ENCODE measurements at places on chromosomes 2 and 18.

DNA sequence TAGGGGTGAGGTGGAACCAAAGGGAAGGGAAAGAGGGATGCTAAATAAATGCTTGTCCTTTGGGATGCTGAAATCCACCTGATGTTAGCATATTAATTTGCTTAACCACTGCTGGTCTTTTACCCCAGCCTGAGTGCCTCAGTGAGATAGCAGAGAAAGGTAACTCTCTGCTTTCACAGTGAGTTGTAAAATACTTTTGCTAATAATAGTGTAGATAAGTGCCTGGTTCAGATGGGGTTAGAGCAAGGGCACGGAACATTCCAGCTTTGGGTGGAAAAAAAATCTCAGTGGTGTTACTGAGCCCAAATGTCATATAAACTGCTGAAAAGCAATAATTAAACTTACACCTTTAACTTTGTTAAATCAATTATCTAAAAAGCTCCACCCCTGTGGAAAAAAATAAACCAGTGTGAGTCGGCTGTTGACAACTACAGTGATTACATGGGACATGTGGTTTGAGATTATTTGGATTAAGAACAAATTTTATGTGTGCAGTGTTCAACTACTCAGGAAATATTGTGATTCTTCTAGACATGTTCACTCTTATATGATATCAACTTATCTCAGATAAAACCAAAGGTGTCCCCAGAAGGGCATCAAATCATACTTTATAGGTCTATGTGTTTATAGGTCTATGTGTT is 21.1 kb upstream of the RND3 start:
- DNase-seq: no peak

DNA sequence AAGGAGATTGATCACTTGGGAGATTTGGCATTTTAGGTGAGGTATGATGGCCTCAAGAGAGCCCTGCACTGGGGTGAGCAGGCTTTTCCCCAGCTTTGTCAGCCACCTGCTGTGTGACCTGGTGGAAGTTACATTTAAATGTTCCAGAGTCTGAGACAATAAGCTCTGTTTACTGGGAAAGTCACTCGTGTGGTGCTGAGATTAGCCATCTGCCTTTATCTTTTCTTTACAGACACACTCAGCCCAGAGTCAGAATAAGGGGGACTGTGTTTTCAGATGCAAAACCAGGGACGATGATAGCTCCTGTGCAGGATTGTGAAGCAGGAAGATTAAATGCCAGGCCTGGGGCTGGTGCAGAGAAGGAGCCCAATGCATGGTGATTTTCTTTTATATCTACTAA is 47.9 kb downstream of the SH3RF3 start:
- no peak for DNase-seq

GRCh38 chr2:39689876-39690275 is 24.2 kb downstream of the TMEM178A start:
- no peak for DNase-seq

DNA sequence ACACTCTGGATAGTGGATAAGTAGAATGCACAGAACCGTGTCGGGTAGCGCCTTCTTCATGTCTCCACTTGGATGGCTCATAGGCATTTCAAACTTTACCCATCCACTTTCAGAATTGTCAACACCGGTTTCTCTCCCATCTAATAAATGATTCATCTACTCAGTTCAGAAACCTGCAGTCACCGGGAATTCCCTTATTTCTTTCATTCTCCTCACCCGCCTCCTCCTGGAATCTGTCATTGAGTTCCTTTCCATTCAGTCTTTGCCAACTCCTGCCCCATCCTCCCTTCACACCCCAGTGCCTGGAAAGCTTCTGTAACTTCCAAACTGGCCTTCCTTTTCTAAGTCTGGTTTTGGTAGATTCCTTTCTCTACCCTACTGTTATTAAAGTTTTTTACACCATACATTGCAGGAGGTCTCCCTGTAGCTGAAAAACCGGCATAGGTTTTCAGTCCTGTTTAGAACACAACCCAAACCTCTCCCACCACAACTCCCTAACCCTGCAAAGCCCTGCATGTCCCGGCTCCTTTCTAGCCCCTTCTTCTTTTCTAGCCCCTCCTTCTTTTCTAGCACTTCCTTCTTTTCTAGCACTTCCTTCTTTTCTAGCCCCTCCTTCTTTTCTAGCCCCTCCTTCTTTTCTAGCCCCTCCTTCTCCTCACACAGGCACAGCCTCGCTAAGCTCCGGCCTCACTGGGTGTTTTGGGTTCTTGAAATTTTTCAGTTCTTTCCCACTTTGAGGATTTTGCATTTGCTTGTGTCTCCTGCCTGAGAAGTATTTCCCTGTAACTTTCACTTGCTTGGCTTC is 133.9 kb upstream of the KLHL14 start:
- DNase-seq: peak; percentile 25

- peak; percentile 25 for DNase-seq
Measured at GRCh38 chr18:54254265-54254758, 15.0 kb upstream of the POLI start.

GRCh38 chr18:43625582-43625981 is 348.3 kb upstream of the SYT4 start:
- no peak for DNase-seq

- DNase-seq: no peak
Measured at GRCh38 chr18:69936191-69936558, 11.5 kb downstream of the CD226 start.

- DNase-seq: peak; percentile 64
Measured at GRCh38 chr2:9752441-9753275, 90.6 kb upstream of the TAF1B start.

GRCh38 chr2:71897137-71897480 is 250.6 kb downstream of the CYP26B1 start:
- DNase-seq: no peak

- DNase-seq: no peak
Measured at GRCh38 chr2:66968946-66969345, 428.2 kb upstream of the ETAA1 start.

- DNase-seq: no peak
Measured at GRCh38 chr2:160940699-160941098, 219.5 kb upstream of the TANK start.

- DNase-seq: peak; percentile 5
Measured at GRCh38 chr2:193332941-193333340, 1138.2 kb upstream of the TMEFF2 start.

DNA sequence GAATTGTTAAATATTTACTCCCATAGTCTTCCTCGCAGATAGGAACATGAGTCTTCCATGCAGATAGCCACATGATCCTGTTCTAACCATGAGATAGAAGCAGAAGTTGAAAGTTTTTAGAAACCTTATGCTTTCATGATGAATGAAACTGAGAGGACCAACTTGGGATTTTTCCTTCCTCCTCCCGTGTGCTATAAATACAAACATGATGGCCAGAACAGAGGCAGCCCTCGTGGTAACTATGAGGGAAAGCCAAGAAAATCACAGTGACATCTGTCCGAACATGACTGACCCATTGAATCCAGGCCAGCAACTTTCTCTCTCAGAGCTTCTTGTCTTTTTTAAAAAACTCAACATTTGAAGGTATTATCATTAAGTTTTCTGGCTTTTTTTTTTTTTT is 78.5 kb downstream of the ACAA2 start:
- no peak for DNase-seq

GRCh38 chr2:19874726-19875125 is 27.1 kb downstream of the TTC32 start:
- DNase-seq: no peak

DNA sequence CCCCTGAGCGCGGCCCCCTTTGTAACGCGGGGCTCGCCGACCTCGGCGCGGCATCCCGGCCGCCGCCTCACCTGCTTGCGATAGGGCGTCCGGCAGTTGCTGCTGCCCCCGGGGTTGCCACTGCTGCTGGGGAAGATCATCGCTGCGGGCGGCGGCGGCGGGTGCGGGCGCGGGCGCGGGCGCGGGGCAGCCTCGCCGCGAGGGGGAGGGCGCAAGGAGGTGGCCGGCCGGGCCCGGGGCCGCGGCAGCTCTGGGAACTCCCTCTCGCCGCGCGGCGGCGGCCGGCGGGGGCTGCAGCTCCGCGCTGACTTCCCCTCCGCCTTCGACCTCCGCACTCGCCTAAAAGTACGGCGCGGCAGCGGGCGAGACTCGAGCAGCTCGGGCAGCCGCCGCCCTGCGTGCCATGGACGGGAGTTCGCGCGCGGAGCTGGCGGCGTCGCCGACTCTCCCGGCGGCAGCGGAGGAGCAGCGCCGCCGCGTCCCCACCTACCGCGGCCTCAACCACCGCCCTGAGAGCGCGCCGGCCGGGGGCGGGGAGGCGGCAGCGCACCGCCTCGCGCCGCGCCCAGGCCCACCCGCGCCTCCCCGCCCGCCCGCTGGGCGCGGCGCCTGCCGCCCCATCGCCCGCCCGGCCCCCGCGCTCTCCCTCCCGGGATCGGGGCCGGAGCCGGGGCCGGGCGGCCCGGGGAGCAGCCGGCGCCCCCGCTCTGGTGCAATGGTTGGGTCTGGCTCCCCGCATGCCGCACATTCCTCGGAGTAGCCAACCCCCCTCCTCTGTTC is 86.0 kb downstream of the RBMS1 start:
- peak; percentile 57 for DNase-seq

- DNase-seq: no peak
Measured at GRCh38 chr2:189267491-189267890, 87.9 kb upstream of the COL5A2 start.

DNA sequence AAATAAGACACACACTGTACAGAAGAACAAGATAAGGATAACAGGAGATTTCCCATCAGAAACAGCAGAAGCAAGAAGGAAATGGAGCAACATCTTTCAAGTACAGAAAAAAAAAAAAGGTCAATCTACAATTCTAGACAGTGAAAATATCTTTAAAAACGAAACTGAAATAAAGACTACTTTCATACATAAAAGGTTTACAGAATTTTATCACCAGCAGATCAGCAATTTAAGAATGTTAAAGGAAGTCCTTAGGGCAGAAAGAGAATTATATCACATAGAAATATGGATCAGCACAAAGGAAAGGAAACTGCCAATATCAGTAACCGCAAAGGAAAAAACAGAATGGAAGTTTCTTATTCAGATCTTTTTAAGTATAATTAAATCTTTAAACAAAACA is 931.0 kb downstream of the EPHA4 start:
- DNase-seq: no peak

DNA sequence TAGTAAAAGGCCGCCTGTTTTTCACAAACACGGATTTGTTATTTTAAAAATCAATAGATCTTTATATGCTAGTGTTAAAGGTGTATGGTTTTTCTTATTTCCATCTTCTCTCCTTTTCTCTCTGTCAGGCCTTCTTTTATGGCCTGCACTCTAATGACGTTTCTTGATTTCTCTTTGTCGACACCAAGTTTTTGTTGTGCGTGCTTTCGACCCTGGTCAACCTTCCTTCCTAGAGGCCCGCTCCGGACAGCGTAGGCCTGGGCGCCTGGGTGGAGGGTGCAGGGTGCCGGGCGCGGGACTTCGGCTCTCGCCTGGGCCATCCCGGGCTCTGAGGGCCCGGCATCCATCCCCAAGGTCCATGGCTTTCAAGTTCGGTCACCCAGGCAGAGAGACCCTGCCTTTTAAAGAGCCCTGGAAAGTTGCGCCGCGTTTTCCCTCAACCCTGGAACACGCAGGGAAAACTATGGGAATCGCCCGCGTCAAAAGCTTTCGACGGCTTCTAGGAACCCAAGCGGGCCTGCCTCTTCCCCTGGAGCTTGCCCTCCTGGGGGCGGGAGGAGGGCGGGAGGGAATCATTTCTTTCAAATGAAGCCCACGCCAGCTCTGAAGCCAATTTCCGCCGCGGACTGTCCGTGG is 4.1 kb upstream of the SATB2 start:
- DNase-seq: no peak

GRCh38 chr18:48838921-48839818 is 111.6 kb downstream of the SMAD7 start:
- peak; percentile 67 for DNase-seq

- peak; percentile 60 for DNase-seq
Measured at GRCh38 chr2:216632952-216633615, at the start of gene IGFBP2. Gene IGFBP2 (plus strand): TSS chr2:216633420. CDS start chr2:216633524, 104 bp downstream.

DNA sequence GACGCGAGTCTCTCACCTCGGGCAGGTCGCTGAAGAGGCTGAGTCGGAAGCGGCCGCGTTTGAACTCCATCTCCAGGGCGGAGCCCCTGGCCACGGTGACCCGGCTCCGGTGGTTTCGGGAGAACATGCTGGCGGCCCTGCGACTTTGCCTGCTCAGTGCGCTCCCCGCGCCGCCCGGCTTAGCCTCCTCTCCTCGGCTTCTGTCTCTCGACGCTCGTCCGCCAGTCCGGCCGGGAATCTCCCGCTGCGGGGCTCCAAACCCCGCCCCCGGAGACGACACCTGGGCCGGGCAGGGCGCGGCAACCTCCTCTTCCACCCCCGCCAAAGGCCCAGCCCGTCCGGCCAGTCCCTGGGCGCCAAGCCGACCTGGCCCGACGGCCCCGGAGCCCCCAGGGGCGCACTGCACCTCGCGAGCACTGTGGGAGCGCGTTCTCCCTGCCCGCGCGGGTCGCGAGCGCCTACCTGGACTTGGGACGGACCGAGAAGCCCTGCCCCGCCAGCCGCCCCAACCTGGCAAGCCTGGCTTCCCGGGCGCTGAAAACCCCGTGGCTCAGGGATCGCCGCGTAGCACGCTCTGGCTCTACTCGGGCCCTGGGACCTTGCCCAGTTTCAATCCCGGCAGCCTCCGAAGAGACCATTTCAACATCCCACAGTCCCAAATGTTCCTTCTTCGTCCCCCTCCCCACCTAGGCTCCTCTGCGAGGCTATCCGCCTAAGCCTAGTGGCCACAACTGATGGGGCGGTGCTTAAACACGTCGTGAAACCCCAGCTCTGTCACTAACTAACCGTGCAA is at the start of gene RTKN:
Gene RTKN, minus strand, starts transcription at position 248 of the 793 bp plus-strand sequence. Its CDS starts 121 bp downstream, at position 127.
- DNase-seq: no peak

DNA sequence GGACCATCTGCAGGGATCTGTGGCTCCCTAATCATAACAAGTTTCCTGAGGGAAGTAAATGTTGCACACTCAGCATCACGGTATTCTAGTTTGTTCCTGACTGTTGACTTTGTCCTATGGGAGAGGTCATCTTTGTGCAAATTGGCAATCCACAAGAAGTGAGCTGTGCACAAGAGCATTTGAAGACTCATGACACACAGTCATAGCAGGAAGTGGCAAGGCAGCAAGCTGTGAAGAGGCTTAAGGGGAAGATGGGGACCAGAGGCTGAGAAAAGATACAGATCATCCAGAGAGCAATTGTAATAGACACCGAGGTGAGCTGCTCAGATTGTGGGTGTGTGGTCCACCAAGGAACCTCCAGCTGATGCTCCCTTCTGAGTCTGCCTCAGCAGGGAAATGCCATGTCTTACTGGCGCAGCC is 2.7 kb downstream of the TNP1 start:
- peak; percentile 44 for DNase-seq

DNA sequence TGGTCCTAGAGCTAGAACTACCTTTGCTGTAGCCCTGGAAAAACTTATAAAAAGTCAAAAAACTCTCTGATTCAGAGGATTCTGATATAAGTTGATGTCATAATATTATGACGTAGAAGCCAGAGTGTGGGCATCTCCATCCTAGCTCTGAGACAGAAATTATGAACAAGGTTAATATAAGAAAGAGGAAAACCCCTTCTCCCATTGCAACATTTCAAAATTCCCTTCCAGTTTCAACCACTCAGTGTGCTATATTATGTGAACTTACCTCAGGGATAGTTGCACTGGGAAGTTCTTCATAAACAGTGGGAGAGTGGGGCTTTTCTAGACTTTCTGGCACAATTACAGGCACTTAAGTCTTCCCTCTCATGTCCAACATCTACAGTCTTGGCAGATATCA is 171.6 kb downstream of the PIK3C3 start:
- no peak for DNase-seq
